Activated CD8-positive, alpha-beta T cell treated with anti-CD3 and anti-CD28 coated beads for 36 hours (primary cell): ENCODE measurements at places on chromosomes 3 and 15. TPM values are rescaled to one million over a fixed set of nuclear protein-coding genes. Genes with fewer than 3 reads are reported as not detected.
A peak's percentile ranks its signal among the peaks of the same experiment; 100 is the strongest.

GRCh38 chr3:13093687-13094086 lies 20.5 kb upstream of the IQSEC1 start:
- DNase-seq: no peak

GRCh38 chr15:46280762-46281542 lies 646.1 kb downstream of the SQOR start:
- DNase-seq: no peak

GRCh38 chr3:143565951-143566350 lies 282.3 kb downstream of the SLC9A9 start:
- DNase-seq: no peak

- peak; percentile 6 for DNase-seq
Measured at GRCh38 chr3:19348941-19349564, 200.7 kb downstream of the KCNH8 start.

GRCh38 chr15:54559405-54560069 lies 581.3 kb downstream of the UNC13C start:
- DNase-seq: no peak

GRCh38 chr3:112649478-112649735 lies 8.5 kb upstream of the CCDC80 start:
- no peak for DNase-seq

DNA sequence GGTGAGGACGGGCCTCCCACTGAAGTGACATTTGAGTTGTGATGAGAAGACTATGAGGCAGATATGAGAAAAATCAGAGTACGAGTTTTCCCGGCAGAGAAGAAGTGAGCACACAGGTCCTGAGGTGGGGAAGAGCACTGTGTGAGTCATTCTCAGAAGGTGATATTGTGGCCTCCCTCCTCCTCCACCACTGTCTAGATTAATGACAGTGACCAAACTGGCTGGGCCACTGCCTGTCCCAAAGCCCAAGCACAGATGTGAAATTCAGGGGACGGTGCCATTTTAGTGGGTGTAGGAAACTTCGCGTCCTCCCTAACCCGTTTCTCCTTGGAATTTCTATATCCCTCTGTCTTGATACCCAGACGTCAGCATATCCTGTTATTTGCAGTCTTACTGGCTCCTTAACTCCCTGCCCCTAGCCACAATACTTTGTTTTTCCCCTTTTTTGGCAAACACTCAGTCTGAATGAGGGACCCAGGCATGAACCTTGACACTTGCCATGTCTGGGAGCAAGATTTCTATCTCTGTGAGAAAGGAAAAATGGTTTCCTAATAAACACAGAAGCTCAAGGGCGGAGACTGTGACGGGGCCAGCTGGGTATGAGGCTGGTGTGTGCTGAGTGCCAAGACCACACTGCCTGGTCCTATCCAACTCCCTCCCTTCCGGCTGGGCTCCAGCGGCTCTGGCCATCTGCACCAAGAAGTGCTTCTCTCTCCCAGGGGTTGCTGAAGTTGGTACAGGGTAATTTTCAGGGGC lies 15.2 kb downstream of the PRICKLE2 start:
- no peak for DNase-seq

- peak; percentile 15 for DNase-seq
Measured at GRCh38 chr3:123202451-123202850, 708 bp downstream of the SEC22A start.

- peak; percentile 23 for DNase-seq
Measured at GRCh38 chr3:150412561-150413231, 4.6 kb downstream of the TSC22D2 start.

GRCh38 chr3:106829206-106829605 lies 548.0 kb upstream of the CCDC54 start:
- no peak for DNase-seq

DNA sequence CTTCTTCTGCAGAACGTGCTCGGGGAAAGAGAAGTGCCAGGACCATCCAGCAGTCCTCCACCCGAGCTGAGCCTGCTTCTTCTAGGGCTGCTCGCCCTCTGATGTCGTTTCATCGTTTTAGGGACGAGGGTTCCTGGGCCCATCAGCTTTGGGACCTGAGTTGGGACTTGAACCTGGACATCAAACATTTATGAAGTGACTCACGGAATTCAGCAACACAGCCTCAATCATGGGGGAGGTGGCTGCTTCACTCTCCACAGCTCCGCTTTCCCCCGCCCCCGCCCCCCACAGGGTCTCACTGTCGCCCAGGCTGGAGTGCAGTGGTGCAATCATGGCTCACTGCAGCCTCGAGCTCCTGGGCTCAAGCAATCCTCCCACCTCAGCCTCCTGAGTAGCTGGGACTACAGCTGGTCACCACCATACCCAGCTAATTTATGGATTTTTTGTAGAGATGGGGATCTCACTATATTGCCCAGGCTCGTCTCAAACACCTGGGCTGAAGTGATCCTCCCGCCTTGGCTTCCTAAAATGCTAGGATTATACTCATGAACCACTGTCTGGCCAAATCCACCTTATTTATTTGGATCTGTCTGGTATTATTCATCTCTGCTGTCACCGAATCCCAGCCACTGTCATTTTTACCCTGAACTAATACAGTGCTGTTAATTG lies 725 bp upstream of the SCAMP2 start:
- DNase-seq: peak; percentile 49

- DNase-seq: no peak
Measured at GRCh38 chr3:112640276-112640929, 540 bp downstream of the CCDC80 start.

- DNase-seq: no peak
Measured at GRCh38 chr15:82039871-82040270, 5.9 kb downstream of the MEX3B start.

- no peak for DNase-seq
Measured at GRCh38 chr15:25345943-25346342, 92.9 kb downstream of the UBE3A start.

DNA sequence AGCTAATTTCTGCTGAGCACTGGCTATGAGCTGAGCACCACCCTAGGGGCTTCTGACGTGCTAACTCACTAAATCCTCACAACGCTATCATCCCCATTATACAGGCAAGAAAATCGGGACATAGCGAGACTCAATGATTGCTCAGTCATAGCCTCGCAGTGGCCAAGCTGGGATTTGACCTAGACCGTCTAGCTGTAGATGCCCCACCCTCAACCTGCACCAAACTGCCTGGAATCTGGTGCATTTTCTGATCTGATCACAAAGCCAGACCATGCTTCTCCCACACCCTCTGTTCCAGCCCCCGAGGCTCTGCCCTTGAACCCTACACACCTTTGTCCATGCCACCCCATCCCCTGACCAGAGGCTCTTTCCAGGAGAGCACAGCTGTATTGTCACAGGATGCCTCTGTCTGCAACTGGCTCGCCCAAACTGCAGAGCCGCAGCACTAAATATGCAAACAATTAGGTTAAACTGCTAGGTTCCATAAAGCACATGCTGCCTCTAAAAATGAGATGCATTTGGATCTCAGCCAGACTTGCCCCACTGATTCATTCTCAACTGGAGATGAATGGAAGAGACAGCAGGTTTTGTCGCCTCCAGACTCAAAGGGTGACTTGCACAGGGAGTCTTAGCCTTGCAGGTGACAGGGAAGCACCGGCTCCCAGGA lies 95.2 kb downstream of the NUP210 start:
- no peak for DNase-seq

DNA sequence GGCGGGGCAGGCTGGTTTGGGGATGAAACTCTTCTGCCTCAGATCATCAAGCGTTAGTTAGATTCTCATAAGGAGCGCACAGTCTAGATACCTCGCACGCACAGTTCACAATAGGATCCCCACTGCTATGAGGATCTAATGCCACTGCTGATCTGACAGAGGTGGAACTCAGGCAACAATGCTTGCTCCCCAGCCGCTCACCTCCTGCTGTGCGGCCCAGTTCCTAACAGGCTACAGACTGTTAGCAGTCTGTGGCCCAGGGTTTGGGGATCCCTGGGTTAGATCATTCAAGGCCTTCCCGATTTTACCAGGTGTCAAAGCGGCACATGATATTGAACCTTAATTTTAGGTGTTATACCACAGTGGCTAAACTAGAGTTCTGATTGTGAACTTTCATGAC lies 232.8 kb downstream of the UBE2E2 start:
- no peak for DNase-seq

DNA sequence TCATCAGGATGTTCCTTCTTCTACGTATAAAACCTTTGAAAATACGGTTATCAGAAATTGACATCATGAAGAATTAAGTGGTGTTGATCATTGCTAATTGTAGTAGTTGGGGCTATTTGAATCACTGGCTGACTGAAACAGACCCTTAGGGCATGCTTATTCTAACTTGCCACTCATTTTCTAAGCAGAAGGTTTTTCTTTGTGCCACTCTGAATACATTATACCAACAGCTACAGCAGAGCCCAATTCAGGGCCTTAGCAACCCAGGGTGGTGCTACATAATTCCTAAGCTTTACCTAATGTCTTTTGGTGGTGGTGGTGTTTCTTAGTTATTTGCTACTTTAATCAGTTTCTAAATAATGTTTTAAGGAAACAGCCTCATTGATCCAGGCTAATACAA lies 524.2 kb downstream of the NLGN1 start:
- no peak for DNase-seq

DNA sequence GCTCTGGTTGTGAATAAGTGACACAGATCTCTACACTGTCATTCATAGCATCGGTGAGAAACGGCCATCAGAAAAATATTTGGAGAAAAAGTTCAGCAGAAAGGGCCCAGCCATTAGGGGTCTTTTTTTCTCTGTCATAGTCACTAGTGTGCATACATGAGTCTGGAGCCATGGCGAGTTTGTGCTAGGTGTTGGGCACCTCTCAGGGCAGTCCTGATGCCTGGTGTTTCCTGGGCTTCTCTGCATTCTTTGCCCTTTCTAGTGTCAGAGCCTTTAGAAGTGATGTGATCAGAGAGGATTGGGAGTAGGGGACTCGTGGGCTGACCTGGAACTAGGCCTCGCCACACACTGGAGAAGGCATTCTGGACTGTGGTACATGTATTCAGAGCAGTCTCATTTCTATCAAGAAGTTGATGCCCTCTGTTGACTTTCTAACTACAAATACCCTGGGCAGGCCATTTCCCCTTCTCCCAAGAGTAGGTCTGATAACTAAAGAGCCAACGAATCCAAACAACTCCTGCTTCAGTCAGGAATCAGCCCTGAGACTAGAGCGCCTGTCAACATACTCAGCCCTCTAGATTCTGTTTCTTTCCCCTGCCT lies 1.6 kb downstream of the KY start:
- DNase-seq: no peak

DNA sequence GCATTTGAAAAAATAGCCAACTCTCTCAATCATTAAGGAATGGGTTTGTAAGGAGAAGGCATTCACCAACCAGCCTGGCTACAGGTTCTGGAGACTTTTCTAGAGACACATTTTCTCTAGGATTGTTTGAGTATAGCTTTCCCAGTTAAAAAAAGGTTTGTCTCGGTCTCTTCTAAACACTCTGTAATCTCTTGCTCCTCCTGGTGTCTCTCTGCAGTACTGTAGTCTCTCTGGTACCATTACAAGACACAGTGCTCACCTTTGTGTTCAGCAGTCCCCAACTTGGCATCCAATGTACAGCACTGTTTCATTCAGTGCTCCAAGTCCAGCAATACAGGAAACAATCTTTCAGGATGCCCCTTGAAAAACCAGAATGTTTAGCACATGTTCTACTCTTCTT lies 534.4 kb downstream of the ZNF385D start:
- DNase-seq: no peak

- no peak for DNase-seq
Measured at GRCh38 chr3:170750478-170750830, 119.5 kb downstream of the RPL22L1 start.

DNA sequence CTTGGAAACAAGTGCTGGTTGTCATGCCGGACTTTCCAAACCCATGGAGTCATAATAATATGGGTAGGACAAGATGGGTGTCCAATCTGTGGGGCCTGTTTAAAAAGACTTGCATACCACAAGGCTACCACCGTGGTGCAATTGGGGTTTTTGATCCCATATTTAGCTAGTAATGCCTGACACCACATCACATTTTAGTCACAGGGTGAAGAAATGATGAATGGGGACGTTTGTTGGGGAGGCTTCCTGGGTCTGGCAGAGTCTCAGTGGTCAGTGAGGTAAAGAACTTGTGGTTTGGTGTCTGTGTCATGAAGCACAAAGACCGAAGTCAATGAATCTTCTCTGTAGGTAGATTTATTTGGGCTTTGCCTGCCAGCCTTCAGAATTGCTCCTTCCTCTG lies 31.0 kb downstream of the P3H2 start:
- peak; percentile 2 for DNase-seq

- no peak for DNase-seq
Measured at GRCh38 chr15:86916671-86917360, 837.1 kb downstream of the AGBL1 start.

- no peak for DNase-seq
Measured at GRCh38 chr3:42476225-42477125, 26.0 kb upstream of the VIPR1 start.

GRCh38 chr3:40341671-40342070 lies 32.2 kb downstream of the EIF1B start:
- DNase-seq: no peak

The GOLGA8S gene
- total RNA-seq: 0.13 TPM

The TMEM212 gene
- not detected for total RNA-seq

The ZDHHC23 gene
- total RNA-seq: 3.4 TPM

The ECT2 gene
- 27.1 TPM for total RNA-seq

The SLC22A14 gene
- total RNA-seq: not detected

The SLC7A14 gene
- not detected for total RNA-seq

The CHRD gene
- not detected for total RNA-seq

The GOLGA8N gene
- 7.4 TPM for total RNA-seq

The SPTSSB gene
- not detected for total RNA-seq

The PLOD2 gene
- total RNA-seq: 2.0 TPM

The CLDN11 gene
- total RNA-seq: not detected

The DYNLT2B gene
- 9.5 TPM for total RNA-seq
